Stimulated activated memory B cell treated with anti-CD40 and anti-IgM and Interleukin-4, amounts not matched to agents 10 μg/mL and 1 μg/mL and 100 μg/mL, for 72 hours (primary cell): ENCODE measurements at places on chromosomes 2 and 18.

DNA sequence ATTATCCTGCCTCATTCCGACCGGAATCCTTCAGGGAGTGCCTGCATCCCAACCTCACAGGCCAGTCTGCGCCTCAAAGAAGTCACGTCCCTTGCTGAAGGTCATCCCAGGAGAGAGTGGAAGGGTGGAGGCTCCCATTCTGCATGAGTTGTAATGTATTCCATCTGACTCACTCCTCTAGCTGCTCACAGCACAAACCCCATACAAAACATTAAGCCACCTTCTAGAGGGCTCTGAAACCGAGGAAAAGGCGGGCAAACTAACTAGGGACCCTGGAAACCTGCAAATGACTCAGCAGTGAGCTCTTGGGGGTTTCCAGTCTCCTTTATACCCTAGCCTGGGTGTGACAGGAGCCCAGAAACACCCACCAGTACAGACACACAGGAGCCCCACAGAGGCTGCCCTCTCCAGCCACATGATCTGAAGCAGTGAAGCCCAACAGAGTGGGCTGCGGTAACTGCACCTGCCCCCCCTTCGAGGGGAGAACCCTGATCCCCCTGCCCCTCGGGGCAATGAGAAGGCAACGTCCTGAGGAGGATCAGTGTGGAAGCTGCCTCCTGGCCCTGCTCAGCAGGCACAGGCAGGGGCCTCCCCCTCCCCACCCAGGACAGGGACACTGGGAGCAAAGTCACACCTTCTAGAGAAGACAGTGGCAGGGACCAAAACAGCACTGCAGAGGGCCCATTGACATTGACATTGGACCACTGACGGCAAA is 69.3 kb upstream of the SNTG2 start:
- ATAC-seq, result no peak

DNA sequence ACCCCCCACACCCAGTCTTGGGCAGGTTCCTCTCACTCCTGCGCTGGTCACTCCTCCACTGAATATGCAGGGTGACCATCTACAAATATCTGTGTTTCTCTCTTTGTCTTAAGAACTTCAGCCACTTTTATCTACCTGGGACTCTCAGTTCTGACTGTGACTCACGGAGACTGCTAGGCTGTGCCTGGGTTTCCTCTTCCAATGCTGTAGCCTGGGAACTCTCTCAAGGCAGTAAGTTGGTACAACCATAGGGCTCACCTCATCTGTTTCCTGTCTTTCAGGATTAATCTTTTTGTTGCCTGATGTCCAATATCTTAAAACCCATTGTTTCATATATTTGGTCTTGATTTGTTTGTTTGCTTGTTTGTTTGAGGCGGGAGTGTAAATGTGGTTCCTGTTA is 47.2 kb upstream of the ZNF396 start:
- ATAC-seq, result no peak

GRCh38 chr18:58723810-58724602 is 52.7 kb downstream of the MALT1 start:
- no peak for ATAC-seq

- ATAC-seq, result no peak
Measured at GRCh38 chr2:38590053-38590452, 12.7 kb downstream of the HNRNPLL start.

- ATAC-seq, result no peak
Measured at GRCh38 chr2:162972383-162972782, 133.8 kb upstream of the KCNH7 start.

- no peak for ATAC-seq
Measured at GRCh38 chr2:217820904-217821303, 181.9 kb downstream of the TNS1 start.

GRCh38 chr18:7754258-7754657 is 187.1 kb downstream of the PTPRM start:
- no peak for ATAC-seq

GRCh38 chr18:36427831-36428230 is 130.3 kb downstream of the FHOD3 start:
- ATAC-seq, result no peak

DNA sequence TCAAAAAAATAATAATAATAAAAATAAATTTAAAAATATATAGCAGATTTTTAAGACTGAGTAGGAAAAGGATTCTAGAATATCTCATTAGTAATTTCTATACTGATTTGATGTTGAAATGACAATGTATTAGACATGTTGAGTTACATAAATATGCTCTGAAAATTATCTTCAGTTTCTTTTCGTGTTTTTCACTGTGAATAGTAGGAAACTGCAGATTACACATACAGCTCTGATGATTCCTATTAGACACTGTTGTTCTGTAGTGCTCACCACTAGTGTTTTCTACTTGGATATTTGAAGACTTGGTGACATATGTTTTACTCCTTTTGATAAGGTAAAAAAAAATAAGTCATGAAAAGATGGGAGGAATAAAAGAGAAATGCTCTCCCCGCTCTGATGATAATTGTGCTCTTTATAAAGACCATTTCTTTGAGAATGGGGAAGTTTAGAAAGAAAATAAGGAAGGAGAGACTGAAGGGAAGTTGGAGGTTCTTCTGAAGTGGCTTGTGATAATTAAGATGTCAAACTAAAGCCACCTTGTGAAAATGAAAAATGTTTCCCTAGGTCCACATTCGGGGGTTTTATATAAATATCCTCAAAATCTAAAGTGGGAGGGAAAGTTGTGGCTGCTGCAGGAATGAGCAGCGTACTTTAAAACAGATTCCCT is 52.9 kb downstream of the SLC9A2 start:
- ATAC-seq, result no peak
